ENCODE measurements at places on chromosomes 4 and X.

- no peak for DNase-seq
Observed at GRCh38 chrX:98068024-98068580, 1184.4 kb downstream of the RPA4 start.

DNA sequence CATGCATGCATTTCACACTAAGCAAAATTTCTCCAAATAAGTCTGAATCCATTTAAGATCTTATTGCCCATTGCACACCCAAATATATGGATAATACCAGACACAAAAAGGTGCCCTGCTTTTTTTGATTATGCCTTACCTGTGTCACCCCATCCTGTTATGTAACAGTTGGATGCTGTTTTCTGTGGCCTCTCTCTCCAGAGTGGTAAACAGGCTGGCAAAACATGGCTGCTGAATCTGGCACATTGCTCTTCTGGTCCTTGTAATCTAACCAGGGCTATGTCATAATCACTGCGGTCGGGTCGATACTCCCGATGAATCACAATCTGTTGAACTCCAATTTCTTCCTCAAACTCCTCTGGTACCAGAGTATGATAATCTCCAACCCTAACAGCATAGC is 70.1 kb downstream of the PRSS12 start:
- DNase-seq, result no peak

GRCh38 chr4:160969925-160970324 is 1193.9 kb downstream of the FSTL5 start:
- no peak for DNase-seq

DNA sequence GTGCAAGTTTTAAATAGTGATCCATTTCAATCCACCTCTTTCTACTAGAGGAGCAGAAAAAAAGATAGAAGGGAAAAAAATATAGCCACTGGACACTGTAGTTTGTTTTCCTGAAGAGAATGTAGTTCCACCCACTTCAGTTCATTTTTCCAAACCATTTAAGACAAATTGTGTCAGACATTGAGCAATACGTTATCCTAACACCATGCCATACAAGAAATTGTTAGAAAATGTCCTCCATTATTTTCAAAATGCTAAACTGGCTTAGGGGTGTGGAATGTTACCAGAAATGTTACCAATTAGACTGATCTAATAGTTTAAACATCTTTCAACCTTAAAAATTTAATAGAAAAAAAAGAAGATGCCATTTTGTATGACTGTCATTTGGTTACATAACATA is 48.6 kb upstream of the ETNPPL start:
- DNase-seq, result no peak

Measured in frontal cortex (tissue), 4 donors.